ENCODE measurements at places on chromosomes 12 and 14.

DNA sequence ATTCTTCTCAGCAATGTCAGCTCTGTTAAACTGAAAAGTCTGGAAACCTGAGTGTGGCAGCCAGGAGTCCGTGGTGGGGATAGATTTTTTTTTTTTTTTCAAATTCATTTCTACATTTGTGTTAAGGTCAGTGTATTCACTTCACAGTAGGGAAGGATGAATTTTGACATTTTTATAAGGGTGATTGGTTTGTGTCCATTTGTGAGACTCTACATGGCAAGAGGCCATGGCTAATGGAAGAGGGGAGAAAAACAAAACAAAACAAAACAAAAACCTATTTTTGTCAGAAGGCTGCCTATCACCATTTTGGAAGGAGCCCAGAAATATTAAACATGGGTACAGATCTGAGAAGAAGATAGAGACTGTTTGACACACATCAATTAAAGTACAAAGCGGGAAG is 176.1 kb downstream of the RMST start:
- DNase-seq = no peak

- DNase-seq = no peak
Observed at GRCh38 chr14:53979747-53980642, 23.4 kb upstream of the BMP4 start.

- DNase-seq = no peak
Observed at GRCh38 chr12:51867796-51868428, 19.4 kb upstream of the FIGNL2 start.

GRCh38 chr14:23020143-23021128 is 10.5 kb upstream of the C14orf93 start:
- DNase-seq = no peak

DNA sequence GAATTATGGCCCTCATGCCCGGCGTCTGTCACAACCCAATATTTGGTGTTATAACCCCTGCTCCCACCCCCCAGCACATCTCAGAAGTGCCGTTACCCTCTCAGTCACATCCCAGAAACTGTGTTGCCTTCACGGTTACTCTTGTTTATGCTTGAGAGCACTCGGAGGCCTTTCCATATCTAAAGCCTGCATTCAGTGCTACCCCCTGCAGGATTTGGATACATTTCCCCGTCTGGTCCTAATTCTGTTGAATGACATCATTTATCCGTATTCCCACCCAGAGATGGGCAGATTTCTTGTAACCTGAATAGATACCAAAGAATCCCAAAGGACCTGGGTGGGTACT is 19.1 kb upstream of the FOS start:
- DNase-seq = no peak

DNA sequence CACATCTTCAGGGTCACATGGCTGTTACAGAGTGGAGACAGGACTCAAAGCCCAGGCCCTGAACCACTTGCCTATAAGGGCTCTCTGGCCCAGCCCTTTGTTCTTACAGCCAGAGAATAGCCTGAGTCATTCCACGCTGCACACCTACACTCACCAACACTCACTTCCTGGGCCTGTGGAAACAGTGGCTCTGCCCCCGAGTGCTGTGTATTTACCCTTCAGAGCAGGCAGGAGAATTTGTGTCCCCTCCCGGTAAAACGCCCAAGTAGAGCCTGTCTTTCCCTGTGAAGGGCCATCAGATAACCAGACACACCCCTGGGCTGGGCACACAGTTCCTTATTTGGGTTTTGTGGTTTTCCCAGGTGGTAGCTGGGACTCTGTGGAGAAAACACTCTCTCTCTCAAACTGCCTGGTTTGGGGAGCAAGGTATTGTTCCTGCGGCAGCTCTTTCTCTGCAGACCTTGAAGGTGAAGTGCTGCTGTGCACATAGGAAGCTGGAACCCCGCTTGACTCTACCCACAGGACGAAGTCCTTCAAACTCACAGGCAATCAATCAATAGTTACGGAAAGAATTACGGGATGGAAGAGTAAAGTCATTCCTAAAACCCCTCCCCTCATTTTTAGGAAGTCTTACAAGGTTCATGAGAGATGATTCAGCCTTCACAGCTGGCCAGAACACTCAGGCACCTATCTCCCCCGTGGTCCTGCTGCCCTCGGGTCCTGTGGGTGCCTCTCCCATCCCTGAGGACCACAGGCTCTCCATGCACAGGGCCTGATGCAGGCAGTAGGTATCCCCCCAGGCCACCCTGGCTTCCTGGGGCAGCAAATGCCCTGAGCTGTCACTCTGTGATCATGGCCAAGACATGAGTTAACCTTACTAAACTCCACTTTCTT is 20.3 kb downstream of the FIGNL2 start:
- no peak for DNase-seq

DNA sequence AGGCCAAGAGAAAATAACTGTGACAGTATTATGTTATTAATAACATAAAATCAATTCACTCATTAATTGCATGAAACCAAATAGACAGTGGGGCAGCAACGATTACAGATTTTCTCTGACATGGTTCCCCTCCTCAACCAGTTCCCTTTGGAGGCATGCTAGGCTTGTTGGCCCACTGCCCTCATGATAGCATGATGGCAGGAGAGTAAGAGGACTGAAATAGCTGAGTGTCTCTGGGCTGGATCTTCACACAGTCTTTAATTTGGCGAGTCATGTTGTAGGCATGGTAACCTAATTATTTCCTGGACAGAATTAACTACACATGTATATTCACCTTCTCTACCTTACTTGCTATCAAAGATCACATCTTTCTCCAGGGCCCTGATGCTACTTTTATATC is 266.2 kb upstream of the PELI2 start:
- DNase-seq = no peak

DNA sequence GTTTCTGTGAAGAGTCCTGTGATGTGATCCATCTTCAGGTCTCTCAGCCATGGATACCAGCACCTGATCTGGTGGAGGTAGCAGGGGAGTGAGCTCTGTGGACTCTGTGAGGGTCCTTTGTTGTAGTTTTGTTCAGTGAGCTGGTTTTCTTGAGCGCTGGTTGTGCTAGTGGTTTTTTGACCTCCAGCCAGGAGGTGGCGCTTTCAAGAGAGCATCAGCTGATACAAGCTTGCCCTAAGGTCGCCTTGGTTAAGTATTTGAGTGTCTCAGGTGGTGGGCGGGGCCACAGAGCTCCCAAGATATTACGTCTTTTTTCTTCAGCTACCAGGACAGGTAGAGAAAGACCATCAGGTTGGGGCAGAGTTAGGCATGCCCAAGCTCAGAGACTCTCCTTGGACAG is 139.7 kb downstream of the TTLL5 start:
- no peak for DNase-seq

GRCh38 chr12:3313675-3314663 is 177.0 kb upstream of the PRMT8 start:
- no peak for DNase-seq

- DNase-seq = no peak
Observed at GRCh38 chr14:104003616-104004015, 61.3 kb upstream of the RD3L start.

- DNase-seq = no peak
Observed at GRCh38 chr14:52129721-52130120, 60.9 kb upstream of the NID2 start.

DNA sequence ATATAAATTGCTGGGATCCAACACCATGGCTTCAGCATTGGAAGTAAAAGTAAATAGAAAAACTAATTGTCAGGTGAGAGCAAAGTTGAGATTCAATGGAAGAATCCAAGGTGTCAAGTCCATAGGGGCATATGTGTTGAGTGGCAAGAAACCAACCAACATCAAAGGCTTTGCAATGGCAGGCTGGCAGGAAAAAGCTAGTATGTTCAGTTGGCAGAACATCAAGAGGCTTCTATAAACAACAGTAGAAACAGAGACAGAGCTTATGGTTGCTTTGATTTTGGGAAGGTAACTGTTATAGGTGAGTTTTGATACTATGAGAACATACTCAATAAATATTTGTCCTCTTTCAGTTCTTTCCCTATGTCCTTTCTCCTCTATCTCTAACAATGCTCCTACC is 553.7 kb upstream of the MDGA2 start:
- DNase-seq = no peak

GRCh38 chr12:80551897-80552296 is 107.9 kb downstream of the PTPRQ start:
- DNase-seq = no peak

- DNase-seq = no peak
Observed at GRCh38 chr14:54772451-54772881, 130.2 kb downstream of the GCH1 start.

DNA sequence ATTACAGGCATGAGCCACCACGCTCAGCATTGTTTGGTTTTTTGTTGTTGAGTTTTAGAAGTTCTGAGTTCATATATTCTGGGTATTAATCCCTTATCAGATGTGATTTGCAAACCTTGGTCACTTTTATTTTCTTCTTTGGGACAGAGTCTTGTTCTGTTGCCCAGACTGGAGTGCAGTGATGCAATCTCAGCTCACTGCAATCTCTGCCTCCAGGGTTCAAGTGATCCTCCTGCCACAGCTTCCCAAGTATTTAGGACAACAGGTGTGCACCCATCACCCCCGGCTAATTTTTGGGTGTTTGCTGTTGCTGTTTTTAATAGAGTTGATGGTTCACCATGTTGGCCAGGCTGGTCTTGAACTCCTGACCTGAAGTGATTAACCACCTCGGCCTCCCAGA is 11.8 kb downstream of the USP30 start:
- DNase-seq = no peak

DNA sequence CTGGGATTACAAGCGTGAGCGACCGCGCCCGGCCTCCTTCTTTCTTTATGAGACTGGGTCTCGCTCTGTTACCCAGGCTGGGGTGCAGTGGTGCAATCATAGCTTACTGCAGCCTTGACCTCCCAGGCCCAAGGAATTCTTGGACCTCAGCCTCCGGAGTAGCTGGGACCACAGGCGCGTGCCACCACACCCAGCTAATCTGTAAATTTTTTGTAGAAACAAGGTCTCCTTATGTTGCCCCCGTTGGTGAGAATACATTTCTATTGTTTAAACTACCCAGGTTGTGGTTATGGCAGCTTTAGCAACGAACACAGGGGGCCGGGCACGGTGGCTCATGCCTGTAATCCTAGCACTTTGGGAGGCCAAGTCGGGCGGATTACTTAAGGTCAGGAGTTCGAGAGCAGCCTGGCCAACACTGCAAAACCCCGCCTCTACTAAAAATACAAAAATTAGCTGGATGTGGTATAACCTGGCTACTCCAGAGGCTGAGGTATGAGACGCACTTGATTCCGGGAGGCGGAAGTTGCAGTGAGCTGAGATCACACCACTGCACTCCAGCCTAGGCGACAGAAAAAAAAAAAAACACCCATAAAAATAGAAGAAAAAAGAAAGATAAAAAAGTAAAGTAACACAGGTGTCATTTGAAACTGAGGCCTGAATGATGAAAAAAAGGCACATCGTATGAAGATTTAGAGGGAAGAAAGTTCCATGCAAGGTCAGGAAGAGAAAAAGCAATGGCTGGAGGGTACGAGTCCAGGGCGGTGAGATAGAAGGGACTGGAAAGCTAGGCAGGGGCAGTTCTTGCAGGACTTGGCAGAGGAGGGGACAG is 977 bp upstream of the TMEM120B start:
- no peak for DNase-seq

- no peak for DNase-seq
Observed at GRCh38 chr12:54689984-54690383, 41.8 kb upstream of the DCD start.

- DNase-seq = no peak
Observed at GRCh38 chr12:113306382-113306781, 28.5 kb downstream of the SLC8B1 start.

DNA sequence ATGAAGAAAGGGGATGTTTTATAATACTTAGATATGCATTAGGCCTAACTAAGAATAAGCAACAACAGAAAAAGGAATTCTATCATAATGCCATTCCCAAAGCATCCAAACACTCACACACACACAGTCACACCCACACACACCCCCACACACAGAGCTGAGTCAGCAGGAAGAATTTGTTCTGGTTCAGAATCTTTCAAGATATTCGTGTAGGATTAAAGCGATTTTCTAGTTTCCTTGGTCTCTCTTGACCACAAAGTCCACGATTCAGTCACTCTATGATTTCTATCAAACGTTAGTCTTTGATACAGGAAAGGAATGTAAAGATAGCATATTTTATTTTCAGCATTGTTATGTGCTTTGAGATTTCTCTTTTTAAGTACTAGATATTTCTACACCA is 382.6 kb upstream of the DCN start:
- DNase-seq = no peak

GRCh38 chr12:128399253-128399652 is 132.3 kb downstream of the TMEM132C start:
- DNase-seq = no peak

DNA sequence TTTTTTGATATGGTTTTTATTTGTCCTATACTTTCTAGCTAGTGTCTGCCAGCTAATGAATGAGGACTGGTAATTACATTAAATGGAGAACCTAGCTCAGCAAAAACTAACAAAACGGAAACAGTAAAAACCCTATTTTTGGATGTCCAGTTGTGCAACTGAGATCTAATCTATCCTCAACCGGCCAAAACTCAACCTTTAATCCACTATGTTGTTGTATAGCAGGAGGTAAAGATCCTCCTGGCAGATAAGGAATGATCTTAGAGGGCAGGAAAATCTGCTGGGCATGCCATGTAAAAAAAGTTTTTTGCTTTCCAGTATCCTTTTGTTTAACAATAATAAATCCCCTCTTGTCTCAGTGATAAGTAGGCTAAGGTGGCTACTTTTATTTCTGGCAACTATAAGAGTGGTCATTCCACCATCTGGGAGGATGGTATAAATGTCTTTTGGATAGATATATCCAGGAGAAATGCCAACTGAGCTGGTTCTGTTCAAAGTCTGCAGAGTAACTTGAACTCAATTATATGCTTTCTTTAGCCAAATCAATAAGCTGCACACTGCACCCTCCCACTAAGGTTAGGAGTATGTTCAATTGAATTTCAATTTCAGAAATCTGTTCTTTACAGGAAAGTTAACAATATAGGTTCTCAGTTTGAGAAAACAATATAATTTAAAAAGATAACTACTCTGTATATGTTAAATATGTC is 40.1 kb downstream of the WASHC3 start:
- no peak for DNase-seq

DNA sequence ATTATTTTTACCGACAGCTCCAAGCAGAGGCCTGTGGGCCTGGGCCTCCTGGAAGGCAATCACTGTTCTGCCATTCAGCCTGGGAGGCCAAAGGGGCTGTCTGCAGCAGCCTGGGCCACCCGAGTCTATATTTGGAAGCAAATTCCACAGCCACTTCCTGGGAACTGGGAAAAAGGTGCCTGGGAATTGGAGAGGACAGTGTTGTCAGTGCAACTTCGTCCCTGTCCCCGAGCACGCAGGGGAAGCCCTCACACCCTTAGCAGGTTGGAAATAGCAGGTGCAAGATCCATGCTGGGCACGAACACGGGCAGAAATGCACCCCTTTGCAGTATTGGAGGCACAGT is 9.6 kb upstream of the TBX5 start:
- DNase-seq = no peak

DNA sequence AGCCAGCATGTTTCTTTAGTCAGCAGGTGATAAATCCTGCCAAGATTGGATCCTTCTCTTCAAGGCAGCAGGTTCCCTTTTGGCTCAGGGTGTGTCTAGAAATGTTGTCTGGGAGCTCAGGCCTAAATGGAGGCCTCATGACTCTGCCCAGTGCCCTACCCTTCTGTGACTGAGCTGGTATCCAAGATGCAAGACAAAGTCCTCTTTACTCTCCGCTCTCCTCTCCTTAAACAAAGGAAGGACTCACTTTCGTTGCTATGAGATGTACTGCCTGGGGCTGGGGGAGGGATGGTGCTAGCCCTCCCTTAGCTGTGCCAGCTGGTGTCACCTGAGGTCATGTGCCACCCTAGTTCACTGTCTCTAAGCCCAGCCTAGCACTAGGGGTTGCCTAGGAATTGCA is 13.8 kb upstream of the TMPRSS12 start:
- no peak for DNase-seq

Data from Peyer's patch (tissue), 4 donors.